GM12864 (cell line): ENCODE measurements at places on chromosomes 3 and 15.

GRCh38 chr3:142656575-142656974 lies 60.4 kb downstream of the PLS1 start:
- no peak for DNase-seq

DNA sequence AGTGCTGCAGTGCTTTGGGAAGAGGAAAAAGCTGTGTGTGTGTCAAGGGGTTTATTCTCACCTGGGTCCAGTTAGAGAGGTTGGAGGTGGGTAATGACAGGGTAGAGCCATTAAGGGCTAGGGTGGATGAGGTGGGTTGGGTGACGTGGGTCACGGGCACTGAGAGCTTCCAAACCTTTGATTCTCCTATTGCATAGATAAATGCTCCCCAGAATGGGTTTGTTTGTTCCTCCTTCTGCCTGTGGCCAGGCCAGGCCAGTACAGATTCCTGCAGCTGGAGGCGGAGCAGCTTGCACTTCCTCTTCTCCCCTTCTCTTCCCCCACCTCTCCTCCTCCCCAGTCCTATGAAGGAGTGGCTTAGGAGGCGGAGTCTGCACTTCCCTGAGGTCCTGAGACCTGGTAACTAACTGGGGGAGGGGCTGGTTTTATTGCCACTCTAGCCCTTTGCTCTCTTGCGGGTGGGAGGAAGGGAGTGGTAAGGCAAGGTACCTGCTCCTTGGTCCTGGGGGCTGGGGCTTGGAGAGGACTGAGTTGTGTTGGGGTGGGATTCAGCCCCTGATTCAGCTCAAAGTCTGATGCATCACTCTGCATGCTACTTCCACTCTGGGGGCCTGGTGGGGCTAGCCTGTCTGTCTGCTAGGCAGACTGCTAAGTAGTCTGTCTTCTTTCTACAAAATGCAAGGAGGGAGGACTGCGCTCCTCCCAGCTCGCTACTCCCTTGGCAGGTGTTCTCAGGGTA lies 3.5 kb downstream of the SPINT1 start:
- peak; percentile 59 for DNase-seq

- no peak for DNase-seq
Measured at GRCh38 chr3:38605981-38606380, 43.5 kb downstream of the SCN5A start.

- no peak for DNase-seq
Measured at GRCh38 chr3:71031914-71032521, 551.5 kb downstream of the FOXP1 start.

GRCh38 chr3:31008994-31009393 lies 114.5 kb upstream of the GADL1 start:
- no peak for DNase-seq

- no peak for DNase-seq
Measured at GRCh38 chr15:59879506-59880265, 124.4 kb upstream of the FOXB1 start.

- DNase-seq: no peak
Measured at GRCh38 chr3:187762792-187763191, 17.5 kb upstream of the BCL6 start.

GRCh38 chr15:57313134-57313483 lies 63.2 kb upstream of the CGNL1 start:
- DNase-seq: no peak

- no peak for DNase-seq
Measured at GRCh38 chr15:40743921-40744814, 10.9 kb downstream of the RMDN3 start.

- DNase-seq: no peak
Measured at GRCh38 chr15:101609742-101610610, 42.2 kb downstream of the TM2D3 start.

- DNase-seq: no peak
Measured at GRCh38 chr3:143855183-143855582, 6.9 kb upstream of the SLC9A9 start.

GRCh38 chr3:52763466-52763865 lies 7.3 kb downstream of the NEK4 start:
- DNase-seq: no peak

DNA sequence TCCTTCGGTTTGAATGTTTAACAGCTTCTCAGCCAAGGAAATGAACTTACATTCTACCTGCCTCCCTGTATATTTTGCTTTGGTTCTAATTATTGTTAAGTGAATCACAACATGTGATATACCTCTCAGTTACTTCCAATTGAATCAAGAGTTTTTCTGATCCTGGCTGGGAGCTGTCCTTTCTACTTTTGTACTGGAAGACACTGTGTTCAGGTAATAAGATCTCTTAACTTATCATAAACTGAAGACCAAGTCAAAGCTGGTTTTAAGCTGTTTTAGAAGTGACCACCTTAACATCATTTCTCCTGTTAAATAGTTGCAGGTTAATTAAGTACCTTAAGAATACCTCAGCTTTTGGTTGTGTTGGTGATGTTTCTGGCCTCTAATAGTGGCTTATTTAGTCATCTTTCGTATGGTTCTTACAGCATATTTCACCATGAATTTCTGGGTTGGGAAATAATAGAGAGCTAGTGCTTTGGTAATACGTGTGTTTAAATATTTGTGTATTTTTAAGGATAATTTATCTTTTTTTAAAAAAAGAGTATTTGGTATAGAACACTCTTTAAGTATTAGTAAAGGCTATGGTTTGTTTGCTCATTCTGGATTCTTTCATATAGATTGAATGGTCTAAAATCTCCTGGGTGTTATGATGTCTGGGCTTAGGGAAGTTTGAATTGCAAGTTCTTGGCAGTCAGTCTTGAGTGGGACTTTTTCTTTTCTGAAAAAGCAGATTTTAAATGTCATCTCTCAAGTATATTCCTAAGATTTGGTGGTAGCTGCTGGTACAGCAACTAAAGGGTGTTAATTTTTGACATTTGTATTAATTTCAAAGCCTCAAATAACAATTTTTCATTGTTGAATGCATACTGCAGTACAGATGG lies 1.6 kb downstream of the RAB8B start:
- DNase-seq: no peak

DNA sequence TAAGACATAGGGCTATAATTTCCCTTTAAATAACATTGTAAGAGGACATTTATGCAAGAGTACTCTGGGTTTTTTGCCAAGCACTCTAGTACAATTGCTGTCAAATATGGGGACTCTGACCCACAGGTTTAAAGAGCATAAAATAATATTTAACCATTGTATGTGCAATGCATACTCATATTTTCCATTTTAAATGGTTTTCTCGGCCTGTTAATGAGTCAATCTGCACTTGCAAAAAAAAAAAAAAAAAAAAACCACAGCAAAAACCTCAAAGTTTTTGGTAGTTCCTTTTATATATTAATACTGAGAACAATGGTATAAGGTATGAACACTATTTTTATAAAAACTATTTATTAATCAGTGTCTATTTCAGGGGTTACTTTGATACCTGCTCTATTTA lies 304.0 kb upstream of the CBLB start:
- peak; percentile 24 for DNase-seq

DNA sequence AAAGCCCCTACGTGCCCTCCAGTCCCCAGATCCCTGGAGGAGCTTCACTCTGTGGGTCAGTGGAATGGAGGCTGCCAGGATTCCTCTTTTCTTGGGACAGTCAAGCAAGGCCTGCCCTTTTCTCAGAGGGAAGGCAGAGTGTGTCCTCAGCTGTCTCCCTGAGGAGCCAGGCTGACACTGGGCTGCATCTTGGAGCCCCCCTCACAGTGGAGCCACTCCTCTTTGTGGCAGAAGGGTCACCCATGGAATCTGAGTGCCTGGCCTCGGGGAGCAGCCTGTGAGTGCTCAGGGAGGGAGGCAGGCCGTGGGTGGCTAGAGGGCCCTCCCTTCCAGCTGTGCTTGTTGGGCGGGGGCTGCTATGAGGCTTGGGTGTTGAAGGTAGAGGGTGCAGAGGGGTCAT lies 41.2 kb downstream of the BOC start:
- DNase-seq: no peak

DNA sequence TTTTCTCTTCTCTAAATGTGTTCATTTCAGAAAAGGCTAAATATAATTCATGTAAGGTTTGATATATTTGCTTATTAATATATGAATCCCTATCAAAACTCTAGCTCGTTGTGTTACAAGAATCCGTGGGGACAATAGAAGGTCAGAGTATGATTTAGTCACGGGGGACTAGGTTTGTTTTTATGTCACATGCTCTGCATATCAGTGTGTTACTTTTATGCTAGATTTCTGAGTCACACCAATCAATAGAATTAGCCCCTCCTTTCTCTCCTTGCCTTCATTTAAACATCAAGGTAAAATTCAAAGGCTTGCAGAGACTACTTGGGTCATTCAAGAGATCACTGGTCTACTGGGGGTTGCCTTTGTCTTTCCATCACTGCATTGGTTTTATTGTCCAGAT lies 636.1 kb downstream of the NR2F2 start:
- DNase-seq: no peak

DNA sequence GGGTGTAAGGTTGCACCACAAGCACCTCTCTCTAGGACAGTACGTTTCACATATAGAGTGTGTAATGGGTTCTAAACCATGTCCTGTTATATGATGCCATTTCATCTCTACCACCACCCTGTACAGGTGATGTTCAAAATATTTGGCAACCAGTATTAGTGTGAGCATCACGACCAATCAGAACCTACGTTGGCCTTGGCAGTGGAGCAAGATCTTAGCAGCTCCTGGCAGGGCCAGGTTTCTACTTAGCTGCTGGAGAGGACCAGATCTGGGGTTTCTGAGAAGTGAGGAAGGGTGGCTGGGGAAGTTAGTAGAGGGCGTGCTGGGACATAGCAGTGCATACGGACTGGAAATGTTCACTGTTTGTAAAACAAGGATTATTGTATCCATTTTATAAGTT lies 23.1 kb upstream of the MITF start:
- DNase-seq: no peak

- DNase-seq: peak; percentile 10
Measured at GRCh38 chr15:50046159-50046558, 72.9 kb downstream of the ATP8B4 start.

- DNase-seq: no peak
Measured at GRCh38 chr15:90553248-90553745, 23.6 kb downstream of the CRTC3 start.

GRCh38 chr3:53478921-53479664 lies 15.3 kb upstream of the CACNA1D start:
- no peak for DNase-seq

DNA sequence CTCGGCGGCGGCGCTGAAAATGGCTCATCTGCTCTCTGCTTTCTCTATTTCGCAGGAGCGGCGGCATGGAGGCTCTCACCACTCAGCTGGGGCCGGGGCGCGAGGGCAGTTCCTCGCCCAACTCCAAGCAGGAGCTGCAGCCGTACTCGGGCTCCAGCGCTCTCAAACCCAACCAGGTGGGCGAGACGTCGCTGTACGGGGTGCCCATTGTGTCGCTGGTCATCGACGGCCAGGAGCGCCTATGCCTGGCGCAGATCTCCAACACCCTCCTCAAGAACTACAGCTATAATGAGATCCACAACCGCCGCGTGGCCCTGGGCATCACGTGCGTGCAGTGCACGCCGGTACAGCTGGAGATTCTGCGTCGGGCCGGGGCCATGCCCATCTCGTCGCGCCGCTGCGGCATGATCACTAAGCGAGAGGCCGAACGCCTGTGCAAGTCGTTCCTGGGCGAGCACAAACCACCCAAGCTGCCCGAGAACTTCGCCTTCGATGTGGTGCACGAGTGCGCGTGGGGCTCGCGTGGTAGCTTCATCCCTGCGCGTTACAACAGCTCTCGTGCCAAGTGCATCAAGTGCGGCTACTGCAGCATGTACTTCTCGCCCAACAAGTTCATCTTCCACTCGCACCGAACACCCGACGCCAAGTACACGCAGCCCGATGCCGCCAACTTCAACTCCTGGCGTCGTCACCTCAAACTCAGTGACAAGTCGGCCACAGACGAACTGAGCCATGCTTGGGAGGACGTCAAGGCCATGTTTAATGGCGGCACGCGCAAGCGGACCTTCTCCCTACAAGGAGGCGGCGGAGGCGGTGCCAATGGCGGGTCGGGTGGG lies 790 bp downstream of the SKOR1 start:
- no peak for DNase-seq

GRCh38 chr3:52534281-52535183 lies 875 bp upstream of the NT5DC2 start:
- DNase-seq: no peak

GRCh38 chr3:36992806-36993325 lies at the start of gene EPM2AIP1:
Gene EPM2AIP1, minus strand, starts transcription at chr3:36993131. Its CDS starts 54 bp downstream, at chr3:36993077.
- peak; percentile 35 for DNase-seq

DNA sequence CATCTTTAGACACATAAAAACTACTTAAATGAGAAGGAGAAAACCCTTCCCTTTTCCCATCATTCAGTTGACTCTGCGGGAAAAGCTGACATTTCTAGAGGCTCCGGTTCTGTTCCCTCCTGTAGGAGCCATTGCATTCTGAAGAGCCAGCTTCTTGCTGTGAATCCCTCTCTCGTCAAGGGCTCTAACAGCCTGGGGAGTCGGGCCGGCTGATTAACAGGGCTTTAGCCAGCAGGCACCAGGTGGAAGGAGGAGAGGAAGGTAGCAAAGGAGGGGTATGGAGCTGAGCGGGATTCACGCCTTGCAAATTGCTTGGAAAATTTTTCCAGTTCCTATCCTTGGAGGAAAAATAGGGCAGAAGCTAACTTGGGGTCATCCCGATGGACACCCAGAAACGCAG lies 108.3 kb upstream of the UBE2E1 start:
- no peak for DNase-seq
